ENCODE measurements at places on chromosomes 5 and 9.

GRCh38 chr5:135232958-135233357 is 166.1 kb downstream of the MACROH2A1 start:
- no peak for DNase-seq

DNA sequence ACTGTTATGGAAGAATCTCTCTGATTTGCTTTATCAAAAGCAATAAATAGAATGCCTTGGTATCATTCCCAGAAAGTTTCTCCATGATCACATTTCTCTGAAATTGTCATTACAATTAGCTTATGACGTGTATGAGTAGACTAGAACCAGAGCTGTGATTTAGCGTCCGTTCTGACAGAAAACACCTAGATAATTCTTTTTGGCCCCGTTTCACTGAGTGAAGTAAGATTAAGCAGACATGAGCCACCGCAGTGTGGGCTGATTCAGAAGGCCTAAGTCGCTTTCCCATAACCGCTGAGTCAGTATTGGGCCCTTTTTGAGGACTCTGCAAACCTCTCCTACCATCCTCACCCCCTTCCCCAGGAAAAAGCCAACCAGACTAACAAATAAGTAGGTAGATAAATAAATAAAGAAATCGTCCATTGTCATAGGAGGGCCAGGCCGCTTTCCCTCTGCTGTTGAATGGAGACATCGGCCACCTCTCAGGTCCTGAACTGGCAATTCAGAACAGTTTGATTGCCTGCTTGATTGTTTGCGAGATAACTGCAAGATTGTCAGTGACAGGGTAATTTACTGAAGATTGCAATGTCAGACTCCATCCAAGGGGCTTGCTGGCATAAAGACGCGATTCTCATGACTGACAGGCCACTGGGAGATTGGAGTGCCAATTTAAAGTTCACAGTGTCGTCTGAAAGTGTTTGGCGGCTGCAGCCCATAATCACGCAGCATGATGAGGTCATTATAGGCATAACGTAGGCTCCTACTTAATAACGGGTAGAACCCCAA is 105.0 kb upstream of the WWC1 start:
- no peak for DNase-seq

GRCh38 chr9:12794101-12794799 is 19.4 kb downstream of the LURAP1L start:
- DNase-seq, result no peak

DNA sequence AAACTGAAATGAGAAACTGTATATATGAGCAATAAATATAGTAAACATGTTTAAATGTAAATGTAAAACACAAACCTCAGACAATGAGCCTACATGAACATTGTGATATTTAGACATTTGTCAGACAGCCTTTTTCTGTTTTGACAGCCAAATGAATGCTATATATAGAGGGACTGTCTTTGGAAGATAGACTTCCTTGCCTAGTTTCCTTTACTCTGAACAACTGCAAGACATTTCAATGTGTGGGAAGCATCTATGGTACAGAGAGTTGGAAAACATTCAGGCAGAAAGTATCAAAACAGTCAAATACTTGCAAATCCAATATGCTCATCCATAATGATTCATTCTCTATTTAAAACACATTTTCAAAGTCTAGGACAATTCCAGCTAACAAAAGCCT is 31.7 kb upstream of the TUSC1 start:
- DNase-seq, result no peak

GRCh38 chr5:26148569-26149107 is 889.7 kb downstream of the CDH9 start:
- no peak for DNase-seq

DNA sequence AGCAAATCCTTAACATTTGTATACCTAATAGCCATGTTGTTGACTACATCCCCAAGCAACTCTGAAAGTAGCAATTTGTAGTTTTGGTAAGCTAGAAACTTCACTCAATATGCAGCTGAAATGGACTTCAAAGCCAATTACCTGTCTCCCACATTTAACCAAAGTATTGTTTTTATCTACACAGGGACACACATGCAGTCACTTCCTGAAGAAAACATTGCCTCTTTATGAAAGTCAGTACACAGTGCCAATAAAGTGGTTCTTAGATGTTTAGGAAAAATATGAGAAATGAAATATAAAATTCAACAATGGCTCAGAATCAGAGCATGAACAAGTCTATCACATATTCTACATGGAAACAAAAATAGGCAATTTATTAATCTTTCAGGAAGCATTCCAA is 49.2 kb downstream of the OXCT1 start:
- no peak for DNase-seq

DNA sequence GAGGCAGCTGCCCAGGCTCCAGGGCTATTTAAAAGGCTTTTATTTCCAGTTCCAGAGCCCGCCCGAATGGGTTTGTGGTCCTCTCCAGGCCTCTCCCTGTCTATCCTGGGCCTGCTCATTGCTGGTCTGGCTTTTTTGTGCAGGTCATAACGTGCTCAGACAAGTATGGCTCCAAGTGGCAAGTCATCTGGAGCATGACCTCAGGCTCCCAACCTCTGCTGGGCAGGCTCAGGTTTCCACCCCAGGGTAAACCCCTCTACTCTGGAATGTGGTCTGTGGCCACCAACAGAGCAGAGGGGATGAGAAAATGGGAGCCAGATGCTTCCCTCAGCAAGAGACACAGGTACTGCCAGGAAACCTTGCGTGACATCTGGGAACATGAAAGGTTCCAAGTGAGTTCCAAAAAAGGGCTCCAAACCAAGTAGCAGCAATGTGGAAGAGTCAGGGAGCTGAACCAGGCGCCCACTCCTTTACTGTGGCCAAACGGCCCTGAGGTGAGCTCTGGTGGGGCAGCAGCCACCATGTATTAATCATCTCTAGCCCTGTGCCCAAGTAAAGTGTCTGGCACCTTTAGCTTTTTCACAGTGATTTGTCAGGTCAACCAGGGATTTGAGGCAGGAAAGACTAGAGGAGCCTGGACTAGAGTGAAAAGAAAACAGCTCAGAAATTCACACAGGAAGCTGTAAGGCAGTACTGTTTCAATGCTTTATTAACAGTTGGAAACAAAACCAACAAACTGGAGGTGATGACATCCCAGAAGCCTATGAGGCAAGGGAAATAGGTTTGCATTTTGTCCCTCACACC is 25.7 kb downstream of the PCDHGC5 start:
- DNase-seq, result no peak

GRCh38 chr5:169175733-169176132 is 125.2 kb downstream of the SLIT3 start:
- DNase-seq, result no peak

DNA sequence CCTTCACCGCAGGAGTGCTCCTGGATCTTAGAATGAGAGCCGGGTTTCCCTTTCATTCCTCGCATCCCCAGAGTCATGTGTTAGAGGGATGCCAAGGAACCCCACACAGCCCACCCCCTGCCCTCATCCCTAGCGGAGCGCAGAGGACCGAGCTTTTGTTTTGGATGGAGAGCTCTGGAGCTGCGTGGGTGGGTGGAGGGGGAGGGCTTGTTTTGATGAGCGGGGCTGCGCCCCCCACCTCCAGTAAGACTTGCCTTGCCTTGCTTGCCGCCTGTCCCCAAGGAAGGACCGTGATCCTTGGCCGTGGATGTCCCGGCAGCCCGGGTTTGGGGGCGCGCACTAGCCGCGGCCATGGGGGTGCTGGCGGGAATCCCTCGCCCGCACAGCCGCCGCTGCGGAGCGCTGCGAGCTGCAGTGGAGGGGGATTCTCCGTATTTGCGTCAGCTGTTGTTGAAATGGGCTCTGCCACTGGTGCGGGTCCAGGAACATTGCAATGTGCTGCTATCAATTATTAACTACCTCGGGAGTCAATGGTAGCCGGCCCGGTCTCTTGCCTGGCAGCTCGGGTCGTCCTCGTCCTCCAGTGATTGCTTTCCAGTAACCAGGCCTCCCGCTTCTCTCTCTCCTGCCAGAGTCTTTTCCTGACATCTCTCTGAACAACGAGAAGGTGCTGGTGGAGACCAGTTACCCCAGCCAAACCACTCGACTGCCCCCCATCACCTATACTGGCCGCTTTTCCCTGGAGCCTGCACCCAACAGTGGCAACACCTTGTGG is 1.0 kb downstream of the EGR1 start:
- no peak for DNase-seq

GRCh38 chr5:179610109-179610902 is 13.2 kb downstream of the HNRNPH1 start:
- DNase-seq, result no peak

- DNase-seq, result no peak
Observed at GRCh38 chr5:123142957-123143356, 53.9 kb downstream of the PRDM6 start.

DNA sequence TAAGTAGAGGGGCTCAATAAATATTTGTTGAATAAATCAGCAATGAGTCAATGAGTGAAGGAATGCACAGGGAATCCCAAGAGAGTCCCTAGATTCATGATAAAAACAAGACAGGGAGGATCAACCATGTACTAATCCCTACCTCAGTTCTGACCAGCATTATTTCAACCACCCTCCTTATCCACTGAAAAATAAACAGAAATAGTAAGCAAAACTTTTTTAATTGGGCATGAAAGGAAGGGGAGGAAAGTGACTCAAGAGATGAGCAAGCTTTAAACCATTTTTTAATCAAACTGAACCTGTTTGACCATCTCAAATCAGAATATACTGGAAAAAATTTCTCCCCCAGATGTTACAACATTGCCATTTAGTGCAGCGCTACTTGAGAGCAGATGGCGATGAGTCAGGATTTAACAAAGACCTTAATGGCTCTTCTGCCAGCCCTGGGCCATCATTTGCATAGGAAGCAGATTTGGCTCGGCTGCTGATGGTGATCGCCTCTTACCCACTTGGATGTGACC is 194.8 kb upstream of the SLC30A5 start:
- no peak for DNase-seq

GRCh38 chr5:75622564-75622963 is 11.3 kb downstream of the ANKDD1B start:
- no peak for DNase-seq

DNA sequence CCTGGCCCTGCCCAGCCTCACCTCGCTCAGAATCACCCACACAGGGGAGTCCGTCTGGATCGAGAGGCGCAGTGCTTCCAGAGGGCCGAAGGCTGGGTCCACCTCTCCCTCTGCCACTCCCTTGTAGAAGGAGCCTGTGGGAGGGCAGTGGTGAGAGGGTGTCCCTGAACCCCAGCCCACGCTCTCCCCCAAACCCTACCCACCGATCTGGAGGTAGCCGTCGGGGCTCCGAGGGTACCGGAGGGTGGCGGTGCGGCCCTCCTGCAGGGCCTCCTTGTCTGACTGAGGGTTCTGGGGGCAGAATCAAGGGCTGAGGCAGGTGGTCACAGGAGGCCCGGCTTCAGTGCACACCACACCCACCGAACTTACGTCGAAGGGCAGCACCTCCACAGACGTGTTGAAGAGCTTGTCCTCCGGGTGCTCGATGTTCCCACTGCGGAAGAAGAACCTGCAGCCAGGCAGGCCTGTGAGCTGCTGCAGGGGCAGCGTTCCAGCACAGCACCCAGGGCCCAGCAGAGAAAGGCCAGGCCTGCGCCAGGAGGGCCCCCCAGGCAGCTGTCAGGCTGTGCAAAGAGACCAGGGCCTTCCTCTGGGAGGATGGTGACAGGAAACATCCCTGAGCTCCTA is 4.5 kb downstream of the LTC4S start:
- DNase-seq, result no peak

DNA sequence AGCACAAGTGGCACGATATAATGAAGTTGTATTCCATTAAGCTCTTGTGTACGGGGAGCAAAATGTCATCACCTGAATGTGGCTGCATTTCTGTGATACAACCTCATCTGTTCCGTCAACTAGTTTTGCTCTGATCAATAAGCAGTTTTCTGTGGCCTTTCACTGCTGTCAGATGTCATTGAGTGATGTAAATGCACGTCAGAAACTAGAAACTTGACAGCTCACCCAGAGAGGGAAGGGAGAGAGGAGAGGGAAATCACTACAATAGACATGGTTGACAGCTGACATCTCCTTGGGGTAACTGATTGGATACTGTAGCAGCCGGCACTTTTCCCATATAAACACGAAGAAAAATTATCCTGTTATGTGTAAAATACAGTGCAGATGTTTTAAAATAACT is 62.7 kb downstream of the SNX24 start:
- no peak for DNase-seq

DNA sequence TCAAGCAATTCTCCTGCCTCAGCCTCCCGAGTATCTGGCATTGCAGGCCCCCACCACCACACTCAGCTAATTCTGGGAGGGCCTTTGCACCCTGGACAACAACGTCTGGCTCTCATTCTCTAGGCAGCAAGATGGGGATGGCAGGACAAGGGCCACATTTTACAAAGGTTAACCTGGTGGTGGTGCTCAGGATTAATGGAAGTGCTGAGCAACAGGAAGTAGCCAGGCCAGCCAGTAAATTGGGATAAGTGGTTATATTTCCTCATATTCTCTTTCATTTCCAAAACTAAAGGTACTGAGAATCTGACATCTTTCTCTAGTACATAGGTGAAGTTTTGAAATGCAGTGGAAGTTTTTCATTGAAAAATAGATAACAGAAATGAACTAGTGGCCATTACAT is 24.7 kb upstream of the ASPN start:
- DNase-seq, result no peak

- no peak for DNase-seq
Observed at GRCh38 chr9:11312966-11313365, 700.2 kb upstream of the PTPRD start.

DNA sequence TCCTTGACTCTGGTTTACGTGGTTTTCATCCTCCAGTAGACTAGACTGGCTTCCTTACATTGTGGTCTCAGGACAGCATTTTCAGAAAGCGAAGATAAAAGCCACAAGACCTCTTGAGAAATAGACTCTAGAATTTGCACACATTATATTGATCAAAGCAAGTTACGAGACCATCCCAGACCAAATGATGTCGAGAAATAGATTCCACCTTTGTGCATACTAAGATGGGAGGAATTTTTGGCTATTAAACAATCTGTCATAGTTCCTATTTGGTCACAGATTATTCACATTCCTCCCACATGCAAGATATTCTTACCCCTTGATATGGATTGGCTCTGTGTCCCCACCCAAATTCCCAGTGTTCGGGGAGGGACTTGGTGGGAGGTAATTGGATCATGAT is 65.6 kb downstream of the TEX10 start:
- DNase-seq, result no peak

- no peak for DNase-seq
Observed at GRCh38 chr5:167716126-167716775, 575.2 kb upstream of the WWC1 start.

DNA sequence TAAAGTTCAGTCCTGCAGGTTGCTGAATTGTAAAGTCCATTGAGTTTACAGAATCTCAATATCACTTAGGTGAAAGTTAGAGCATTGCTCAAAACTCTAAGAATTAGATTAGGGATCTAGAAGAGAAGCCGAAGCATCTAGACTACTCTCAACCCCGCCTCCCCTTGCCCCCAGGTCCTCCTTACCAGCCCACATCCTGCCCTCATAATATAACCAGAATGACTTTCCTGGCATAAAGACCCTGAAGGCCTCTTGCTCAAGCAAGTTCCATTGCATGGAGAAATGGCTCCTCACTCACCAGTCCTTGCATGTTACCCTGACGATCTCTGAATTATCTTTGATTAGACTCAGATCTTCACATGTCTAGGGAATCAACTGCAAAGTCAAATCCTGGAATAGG is 78.8 kb downstream of the SPATA31C2 start:
- DNase-seq, result no peak

Data from stimulated activated CD8-positive, alpha-beta memory T cell treated with anti-CD3 and anti-CD28 coated beads, Interleukin-4, amount 100 ng/mL, for 1 hour (primary cell).